ENCODE measurements at places on chromosomes 7 and 10.

DNA sequence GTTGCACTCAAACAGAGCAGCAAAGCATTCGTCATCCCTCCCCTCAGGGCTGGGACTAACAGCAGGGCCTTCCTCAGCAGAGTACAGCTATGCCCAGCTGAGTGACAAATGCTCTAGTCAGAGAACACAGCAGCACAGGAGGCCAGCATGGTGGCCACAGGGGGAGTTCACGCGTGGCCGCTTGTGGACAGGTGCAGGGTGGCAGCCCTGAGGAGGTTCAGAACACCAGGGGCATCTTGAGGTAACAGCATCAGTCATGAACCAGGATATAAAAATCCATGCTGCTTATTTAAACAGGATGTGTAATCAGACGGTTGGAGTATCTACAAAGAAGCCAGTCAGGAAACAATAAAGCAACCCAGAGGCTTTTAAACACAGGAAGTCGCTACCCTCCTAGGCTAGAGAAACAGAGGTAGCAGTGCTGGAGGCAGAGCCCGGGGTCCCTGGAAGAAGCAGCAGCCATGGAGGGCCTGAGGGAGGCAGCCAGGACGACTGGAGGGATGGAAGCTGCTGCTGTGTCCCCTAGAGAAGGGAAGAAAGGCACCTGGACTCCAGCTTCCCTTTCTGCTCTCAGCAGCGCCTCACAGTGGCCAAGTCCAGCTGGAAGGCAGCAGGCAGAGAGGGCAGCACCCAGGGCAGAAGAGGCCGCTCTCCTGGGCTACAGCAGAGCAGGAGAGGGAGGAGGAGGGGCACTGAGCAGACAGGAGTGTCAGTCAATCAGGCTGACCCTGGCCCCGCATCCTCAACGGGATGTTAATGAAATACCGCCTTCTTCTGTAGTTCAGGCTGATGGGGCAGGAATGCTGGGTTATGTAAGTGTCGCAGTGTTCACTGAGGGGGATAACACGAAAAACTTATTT, 70.8 kb upstream of the UCN3 start:
- peak; percentile 80 for DNase-seq

DNA sequence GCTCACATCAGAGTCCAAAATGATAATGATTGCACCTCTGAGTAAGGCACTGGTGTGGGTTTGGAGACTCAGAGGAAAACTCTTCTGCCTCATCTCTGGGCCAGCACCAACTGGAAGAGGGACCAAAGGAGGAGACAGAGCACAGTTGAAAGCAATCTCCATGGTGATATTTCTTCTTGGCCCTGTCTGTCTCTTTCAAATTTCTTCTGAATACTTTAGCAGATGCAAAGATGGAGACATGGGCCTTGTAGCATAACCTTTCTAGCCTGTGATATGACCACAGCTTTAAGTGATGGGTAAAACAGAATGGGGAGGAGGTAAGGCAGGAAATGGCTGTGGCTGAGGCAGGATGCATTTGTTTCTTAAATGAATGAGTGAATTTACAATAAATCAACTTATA, 12.2 kb upstream of the GIMAP7 start:
- DNase-seq, result no peak

DNA sequence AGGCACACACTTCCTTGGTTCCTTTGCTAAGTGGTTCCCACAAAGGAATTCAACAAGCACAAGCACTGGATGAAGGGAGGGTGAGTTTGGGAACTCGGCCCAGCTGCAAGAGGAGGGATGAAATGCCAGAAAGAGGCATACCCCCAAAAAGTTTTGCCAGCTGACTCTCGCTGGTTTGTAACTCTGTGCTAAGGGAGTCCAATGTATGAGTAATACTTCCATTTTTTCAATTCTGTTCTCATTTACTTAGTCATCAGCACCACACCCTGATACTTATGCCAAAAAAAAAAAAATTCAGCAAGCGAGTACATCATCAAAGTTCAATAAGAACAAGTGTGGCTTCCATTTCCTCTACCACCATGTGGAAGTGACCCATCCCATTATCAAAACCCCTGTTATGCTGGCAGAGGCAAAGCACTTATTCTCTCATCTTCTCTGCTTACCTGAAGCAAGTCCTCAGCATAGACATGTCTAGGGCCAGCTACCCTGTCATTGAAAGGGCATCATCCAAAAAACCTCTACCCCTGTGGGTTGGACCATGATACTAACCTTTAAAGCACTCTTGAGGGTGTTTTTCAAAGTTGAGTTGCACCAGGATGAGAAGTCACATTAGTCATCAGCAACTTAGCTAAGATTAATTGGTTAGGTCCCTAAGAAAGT, 6.9 kb upstream of the HYCC1 start:
- DNase-seq, result no peak

GRCh38 chr7:121459148-121459547, 63.0 kb upstream of the FAM3C start:
- no peak for DNase-seq

- DNase-seq, result no peak
Measured at GRCh38 chr7:30842542-30843451, 68.9 kb upstream of the AQP1 start.

DNA sequence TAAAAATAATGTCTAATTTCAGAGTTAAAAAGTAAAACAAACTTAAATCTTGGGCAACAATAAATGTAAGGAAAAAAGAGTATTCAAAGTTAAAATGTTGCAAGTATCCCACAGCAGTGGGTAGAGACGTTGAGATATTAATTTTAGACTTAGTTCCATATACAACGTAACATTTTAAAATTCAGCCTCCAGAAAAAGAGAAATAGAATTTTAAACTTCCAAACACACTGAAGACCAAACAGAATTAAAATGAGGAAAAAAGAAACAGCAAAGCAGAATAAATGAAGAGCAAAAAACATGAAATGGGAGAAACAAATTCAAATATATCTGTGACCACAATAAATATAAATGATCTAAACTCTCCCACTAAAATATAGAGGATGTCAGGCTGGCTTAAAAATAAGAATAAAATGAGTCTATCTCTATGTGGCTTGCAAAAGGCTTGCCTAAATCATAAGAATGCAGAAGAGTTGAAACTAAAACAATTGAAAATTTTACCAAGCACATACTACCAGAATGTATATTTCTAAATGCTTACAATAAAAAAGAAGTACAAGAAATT, 46.0 kb upstream of the EGFR start:
- no peak for DNase-seq

DNA sequence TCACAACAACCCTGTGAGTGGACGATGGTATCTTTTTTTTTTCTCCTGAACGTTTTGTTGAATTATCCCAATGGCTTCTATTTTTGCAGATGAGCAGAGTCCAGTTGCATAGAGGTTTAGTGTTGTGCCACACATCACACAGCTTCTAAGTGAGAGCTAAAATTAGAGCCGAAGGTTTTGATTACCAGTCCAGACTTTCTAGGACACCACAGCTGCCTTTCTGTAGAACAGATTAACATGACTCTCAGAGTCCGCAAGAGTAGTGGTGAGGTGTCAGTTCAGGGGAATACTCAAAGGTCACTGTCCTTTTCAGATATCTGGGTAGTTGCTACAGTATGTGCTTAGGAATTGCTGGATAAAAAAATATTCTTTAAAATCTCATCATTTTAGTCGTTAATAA, 13.8 kb downstream of the SGPL1 start:
- no peak for DNase-seq
